ENCODE measurements at places on chromosomes 5 and 9. TPM values are rescaled to one million over a fixed set of nuclear protein-coding genes. Genes with fewer than 3 reads are reported as not detected.

The LHX3 gene
- total RNA-seq, result 0.14 TPM

The OR1B1 gene
- not detected for total RNA-seq

The ABCA2 gene
- 25.5 TPM for total RNA-seq

The TSLP gene
- total RNA-seq, result not detected

The PCDHGB6 gene
- not detected for total RNA-seq

The SV2C gene
- 0.02 TPM for total RNA-seq

The ADCY2 gene
- not detected for total RNA-seq

The TPD52L3 gene
- not detected for total RNA-seq

The NUTM2G gene
- not detected for total RNA-seq

The FKBP15 gene
- 19.2 TPM for total RNA-seq

The PITX1 gene
- total RNA-seq, result 14.2 TPM

The CCL28 gene
- total RNA-seq, result 0.14 TPM

The AK8 gene
- 1.4 TPM for total RNA-seq

The ZNF608 gene
- total RNA-seq, result 0.66 TPM

The SLC36A2 gene
- total RNA-seq, result not detected

The ZNF367 gene
- 3.9 TPM for total RNA-seq

The GFPT2 gene
- 62.8 TPM for total RNA-seq

The TRIM14 gene
- total RNA-seq, result 12.0 TPM

The IRF1 gene
- 33.1 TPM for total RNA-seq

The PDE6A gene
- 0.25 TPM for total RNA-seq

The C6 gene
- not detected for total RNA-seq

The FNBP1 gene
- total RNA-seq, result 11.6 TPM

The LAMC3 gene
- 2.0 TPM for total RNA-seq

The IL6ST gene
- total RNA-seq, result 33.7 TPM

The CMYA5 gene
- 0.53 TPM for total RNA-seq

The C5orf58 gene
- total RNA-seq, result not detected
